ENCODE measurements at places on chromosomes 4 and X.

- DNase-seq = no peak
Observed at GRCh38 chrX:24207826-24208225, 58.3 kb downstream of the ZFX start.

DNA sequence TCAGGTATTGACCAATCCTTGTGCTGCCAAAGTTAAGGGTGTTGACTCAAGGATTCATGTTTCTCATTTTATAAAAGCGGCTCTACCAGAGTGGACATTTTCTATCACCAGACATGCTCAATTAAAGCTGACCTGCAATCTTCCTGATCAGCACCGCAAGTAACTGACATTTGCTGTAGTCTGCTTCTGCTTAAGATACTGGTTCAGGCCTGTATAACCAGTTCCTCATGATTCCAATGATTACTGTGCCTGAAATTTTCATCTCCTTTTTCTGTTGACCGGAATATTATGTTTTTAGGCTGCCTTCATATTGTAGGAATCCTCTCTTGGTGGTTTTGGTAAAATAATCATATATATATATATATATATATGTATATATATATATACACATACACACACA, 160.2 kb upstream of the SPIN4 start:
- DNase-seq = no peak

DNA sequence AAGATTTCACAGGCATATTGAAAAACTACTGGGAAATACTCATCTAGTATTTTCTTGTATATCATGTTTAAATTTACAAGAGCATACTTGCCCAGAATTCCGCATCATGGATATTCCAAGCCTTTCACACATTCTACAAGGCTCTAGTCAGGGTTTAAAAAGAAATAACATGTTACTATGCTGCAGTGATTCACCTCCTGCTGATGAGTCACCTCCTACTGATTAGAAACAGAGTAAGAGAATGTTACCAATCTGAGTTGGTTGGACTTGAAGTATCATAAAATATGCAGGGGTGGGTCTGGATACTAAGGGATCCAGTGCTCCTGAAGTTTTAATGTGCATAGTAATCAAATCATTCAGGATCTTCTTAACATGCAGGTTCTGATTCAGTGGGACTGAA, 192.0 kb upstream of the ANK2 start:
- no peak for DNase-seq

DNA sequence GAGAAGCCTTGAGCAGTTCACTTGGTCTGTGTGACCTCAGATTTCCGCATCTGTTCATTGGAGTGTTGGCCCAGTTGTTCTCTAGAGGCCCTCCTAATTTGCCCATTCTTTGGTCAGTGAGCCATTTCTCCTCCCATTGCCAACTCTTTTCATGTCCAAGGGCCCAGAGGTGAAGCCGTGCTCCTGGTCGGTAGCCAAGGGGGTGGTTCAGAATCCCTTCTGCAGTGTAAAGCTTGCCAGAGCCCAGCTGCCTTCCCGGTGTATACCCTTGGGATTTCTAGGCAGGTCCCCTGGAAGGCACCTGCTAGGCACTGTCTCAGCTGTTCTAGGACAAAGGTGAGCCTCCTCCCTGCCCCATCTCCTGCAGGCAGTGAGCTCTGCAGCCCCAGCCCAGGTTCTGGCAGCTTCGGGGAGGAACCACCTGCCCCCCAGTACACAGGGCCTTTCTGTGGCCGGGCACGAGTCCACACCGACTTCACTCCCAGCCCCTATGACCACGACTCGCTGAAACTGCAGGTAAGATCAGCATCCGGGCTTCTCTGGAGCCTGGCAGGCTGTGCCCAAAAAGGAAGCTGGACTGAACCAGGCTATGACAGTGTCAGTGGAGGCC, 12.3 kb downstream of the SASH3 start:
- no peak for DNase-seq

GRCh38 chrX:97039363-97040029, 155.8 kb downstream of the RPA4 start:
- DNase-seq = no peak

- DNase-seq = no peak
Observed at GRCh38 chrX:39047174-39047573, 245.9 kb downstream of the MID1IP1 start.

GRCh38 chrX:24131476-24131875, 18.1 kb upstream of the ZFX start:
- DNase-seq = no peak

GRCh38 chr4:45442466-45442865, 681.4 kb downstream of the GABRG1 start:
- no peak for DNase-seq

DNA sequence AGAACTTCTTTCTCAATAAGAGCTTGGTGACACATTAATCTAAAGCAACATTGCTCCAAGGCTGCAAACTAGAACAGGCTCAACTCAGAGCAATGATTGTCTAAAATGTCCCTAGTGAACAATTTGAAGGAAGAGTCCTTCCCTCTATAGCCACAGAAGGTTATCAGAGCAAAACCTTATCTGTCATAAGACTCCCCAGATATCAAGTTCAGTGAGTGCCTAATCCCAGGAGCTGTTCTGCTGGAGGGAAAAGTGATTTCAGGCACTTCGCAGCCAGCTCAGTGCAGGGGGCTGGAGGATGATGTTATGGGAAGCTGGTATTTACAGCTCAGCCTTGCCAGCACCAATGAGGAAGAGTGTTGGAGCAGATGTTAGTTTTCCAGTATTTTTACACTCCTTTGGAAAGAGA, 497.5 kb downstream of the INPP4B start:
- no peak for DNase-seq

GRCh38 chr4:140466146-140466545, 31.9 kb downstream of the MGAT4D start:
- no peak for DNase-seq

GRCh38 chr4:14877246-14878225, 124.7 kb upstream of the CPEB2 start:
- no peak for DNase-seq

DNA sequence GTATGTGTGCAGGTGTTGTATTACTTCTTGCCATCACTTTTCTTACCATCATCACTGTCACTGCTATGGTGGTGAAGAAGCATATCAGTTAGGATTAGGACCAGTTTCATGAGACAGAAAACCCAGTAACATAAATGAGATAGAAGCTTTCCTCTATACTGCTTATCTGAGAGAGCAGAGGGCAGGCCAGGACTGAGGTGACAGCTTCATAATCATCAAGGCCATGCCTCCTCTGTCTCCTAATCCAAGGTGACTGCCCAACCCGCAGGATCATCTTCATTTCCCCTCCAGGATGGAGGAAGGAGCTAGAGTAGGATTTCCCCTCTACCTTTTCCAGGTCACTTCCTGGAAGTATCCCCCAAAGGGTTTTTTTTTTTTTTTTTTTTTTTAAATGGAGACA, 35.4 kb downstream of the TMEM131L start:
- DNase-seq = no peak

DNA sequence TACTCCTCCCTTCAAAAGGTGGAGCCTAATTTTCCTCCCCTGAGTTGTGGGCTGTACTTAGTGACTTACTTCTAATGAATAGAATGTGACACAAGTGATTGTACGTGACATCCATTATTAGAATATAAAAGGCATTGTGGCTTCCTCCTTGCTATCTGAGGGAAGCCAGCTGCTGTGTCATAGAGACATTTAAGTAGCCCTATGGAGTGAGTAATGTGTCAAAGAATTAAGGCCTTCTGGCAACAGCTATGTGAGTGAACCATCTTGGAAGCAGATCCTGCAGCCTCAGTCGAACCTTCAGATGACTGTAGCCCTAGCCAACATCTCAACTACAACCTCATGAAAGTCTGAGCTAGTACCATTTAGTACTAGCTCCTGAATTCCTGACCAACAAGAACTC, 76.1 kb downstream of the BCOR start:
- DNase-seq = no peak

- DNase-seq = no peak
Observed at GRCh38 chrX:21166272-21166982, 207.8 kb upstream of the CNKSR2 start.

- DNase-seq = no peak
Observed at GRCh38 chr4:129515356-129515755, 419.4 kb downstream of the C4orf33 start.

GRCh38 chr4:112968451-112969159, 80.8 kb upstream of the ANK2 start:
- DNase-seq = no peak

DNA sequence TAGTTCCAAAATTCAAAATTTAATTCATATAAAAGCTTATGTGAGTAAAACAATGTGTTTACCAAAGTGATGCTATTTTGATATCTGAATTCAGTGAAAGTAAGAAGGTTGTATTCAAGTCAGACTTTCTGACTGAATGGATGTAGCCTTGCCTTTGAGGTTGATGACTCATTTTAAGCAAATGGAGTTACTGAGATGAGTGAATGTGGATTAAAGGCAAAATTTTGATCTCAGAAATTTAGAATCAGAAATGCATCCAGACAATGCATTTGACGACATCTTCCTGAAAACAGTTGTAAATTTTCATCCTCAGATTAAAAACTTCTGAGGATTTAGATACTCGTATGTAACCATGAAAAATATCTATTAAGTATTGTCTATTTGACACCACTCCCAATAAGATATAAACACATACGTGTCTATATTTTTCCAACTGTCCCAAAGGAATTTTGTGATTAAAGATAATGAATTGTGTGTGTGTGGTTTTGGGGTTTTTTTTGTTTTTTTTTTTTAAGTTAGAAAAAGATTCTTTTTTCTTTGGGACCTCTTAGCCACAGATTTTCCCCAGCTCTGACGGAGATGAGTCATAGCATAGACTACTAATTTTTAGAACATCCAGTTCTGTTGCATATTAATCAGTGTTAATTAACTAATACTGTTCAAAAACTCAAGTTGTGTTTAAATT, 34.4 kb downstream of the NFKB1 start:
- DNase-seq = no peak
